Activated T-helper 1 cell treated with anti-CD3 and anti-CD28 coated beads, Interleukin-12 subunit alpha, Interleukin-12 subunit beta, Interleukin-2, Interleukin-4 antibody, amounts not matched to agents 30 ng/mL and 10 ng/mL and 1 ng/mL, durations not matched to agents 14 hours and 24 hours and 36 hours (primary cell): ENCODE measurements at places on chromosomes 4 and X. TPM values are rescaled to one million over a fixed set of nuclear protein-coding genes. Genes with fewer than 3 reads are reported as not detected.

The FGB gene
- not detected in 2 replicates for total RNA-seq

The HSFX3 gene
- total RNA-seq, result not detected in 2 replicates

The MAGEB10 gene
- not detected in 2 replicates for total RNA-seq

The GABRB1 gene
- not detected in 2 replicates for total RNA-seq

The FGF13 gene
- total RNA-seq, result not detected in 2 replicates

The SMIM31 gene
- not detected in 2 replicates for total RNA-seq

The MAGEB16 gene
- total RNA-seq, result not detected in 2 replicates

The LRRC66 gene
- total RNA-seq, result 0.08 TPM in 1 of 2 replicates, not detected in the other

The SLC9B1 gene
- total RNA-seq, result 0.51 and 0.52 TPM in 2 replicates

The PCDH7 gene
- not detected in 2 replicates for total RNA-seq

DNA sequence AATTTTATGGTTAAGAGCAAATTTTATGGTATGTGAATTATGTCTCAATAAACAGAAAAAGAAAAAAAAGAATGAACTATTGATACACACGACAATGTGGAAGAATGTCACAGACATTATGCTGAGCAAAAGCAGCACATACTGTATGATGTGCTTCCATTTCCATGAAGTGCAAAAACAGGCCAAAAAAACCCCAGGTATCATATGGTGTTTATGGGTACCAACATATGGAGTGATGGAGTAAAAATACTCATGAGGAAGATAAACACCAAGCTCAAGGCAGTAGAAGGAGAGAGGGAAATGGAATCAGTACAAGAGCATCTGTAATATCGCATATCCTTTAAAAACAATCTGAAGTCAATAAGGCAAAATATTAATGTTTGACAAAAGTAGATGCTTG is 4.2 kb upstream of the GATA1 start:
- no peak for DNase-seq

DNA sequence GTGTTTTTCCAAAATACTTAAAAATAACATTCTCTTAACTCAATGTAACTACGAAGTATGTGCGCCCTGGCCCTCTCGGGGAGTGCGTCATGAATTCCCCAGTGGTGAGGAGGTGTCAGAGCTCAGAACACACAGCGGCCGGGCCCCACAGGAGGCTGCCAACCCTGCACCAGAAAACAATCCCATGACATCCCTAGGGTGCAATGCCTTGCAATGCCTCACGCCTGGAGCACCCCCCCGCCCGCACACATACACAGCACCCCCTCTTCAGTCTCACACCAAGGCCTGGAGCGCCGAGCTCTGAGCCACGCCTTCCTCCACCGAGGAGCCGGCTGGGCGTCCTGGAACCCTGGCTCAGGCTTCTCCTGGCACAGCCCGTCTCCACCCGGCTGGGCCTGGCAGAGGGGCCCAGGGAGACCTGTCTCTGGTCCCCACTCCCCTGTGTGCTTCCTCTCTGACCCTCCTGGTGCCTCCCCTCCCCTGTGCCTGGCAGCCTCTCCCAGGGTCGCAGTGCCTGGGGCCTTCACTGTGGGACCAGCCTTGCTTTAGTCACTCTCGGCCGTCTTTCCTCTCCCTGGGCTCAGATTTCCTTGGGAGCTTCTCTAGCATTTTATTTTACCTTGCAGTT is 108.2 kb upstream of the ADRA2C start:
- no peak for DNase-seq

DNA sequence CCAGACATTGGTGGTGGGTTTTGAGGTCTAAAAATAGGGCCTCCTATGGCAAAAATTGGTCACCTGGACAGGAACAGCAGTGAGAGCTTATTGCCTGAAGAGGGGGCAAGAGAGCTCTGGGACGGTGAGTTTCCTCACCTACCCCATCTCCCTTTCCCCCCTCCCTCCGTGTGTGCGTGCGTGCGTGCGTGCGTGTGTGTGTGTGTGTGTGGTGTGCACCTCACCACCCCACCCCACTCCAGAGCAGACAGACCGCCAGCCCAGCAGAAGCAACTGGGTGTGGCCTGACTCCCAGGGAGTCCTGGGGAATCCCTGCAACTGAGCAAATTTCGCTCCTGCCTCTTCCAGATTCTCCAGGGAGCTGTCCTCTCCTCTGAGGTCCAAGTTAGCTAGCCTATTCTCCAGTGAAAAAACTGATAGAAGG is 44.7 kb downstream of the PRPS1 start:
- DNase-seq, result peak; percentile 70

DNA sequence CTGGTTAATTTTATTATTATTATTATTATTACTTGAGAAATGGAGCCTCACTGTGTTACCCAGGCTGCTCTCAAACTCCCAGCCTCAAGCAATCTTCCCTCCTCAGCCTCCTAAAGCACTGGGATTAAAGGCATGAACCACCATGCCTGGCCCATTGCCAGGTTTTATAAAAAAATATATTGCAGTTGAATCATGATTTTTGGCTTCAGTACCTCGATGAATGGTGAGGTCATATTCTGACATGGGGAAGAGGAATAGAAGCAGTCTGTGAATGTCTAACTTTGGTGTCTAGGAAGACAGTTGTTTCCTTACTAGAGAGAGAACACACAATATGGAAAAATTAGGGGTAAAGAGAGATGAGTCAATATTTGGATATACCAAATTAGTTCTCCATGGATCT is 32.0 kb downstream of the CCSER1 start:
- DNase-seq, result no peak

DNA sequence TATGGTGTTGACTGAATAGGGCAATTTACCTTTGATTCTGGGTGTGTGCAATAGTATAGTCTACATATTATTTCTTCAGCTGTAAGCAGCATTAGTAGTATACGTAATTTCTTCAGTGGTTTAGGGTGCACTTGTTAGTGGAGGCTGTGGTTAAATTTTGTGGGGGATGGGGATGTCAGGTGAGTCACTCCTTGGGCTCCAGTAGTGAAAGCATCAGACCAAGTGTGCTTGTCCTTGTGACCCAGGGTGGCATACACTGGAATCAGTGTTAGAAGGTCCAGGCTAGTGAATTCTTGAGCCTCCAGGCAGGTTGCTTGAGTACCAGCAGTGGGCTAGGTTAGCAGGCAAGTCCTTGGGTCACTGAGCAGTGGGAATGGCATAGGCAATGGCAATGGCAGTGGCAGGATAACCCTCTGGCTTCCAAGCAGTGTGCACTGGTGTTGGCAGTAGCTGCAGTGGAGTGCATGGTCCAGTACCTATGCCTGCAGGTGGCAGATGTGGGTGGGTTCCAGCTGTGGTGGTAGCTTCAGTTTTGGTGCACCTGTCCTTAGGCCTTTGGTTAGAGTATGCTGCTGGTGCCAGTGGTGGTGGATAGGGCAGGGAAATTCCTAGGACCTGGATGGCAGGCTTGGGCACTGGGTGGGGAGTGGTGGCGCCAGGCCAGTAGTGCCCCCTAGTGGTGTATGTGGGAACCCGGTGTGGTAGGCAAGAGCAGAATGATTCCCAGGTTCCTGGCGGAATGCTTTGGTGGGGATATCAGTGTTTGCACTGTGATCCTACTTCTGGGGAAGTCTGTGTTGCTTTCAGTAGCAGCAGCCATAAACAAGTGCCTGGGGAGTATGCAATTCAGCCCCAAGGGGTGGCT is 531.0 kb downstream of the SMARCA1 start:
- no peak for DNase-seq

DNA sequence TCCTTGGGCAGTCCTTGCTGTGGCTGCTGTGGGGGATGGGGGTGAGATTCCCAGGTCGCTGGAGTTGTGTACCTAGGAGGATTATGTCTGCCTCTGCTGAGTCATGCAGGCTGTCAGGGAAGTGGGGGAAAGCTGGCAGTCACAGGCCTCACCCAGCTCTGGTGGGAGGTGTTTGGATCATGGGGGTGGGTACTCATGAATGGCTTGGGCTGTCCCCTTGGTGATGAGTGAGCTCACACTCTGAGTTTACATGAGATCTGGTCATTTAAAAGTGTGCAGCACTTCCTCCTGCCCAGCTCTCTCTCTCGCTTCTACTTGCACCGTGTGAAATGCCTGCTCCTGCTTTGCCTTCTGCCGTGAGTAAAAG is 24.6 kb upstream of the PDLIM3 start:
- no peak for DNase-seq

GRCh38 chr4:143273160-143273917 is 63.3 kb upstream of the GAB1 start:
- DNase-seq, result no peak

- no peak for DNase-seq
Observed at GRCh38 chrX:136745215-136746173, 35.2 kb downstream of the ARHGEF6 start.

DNA sequence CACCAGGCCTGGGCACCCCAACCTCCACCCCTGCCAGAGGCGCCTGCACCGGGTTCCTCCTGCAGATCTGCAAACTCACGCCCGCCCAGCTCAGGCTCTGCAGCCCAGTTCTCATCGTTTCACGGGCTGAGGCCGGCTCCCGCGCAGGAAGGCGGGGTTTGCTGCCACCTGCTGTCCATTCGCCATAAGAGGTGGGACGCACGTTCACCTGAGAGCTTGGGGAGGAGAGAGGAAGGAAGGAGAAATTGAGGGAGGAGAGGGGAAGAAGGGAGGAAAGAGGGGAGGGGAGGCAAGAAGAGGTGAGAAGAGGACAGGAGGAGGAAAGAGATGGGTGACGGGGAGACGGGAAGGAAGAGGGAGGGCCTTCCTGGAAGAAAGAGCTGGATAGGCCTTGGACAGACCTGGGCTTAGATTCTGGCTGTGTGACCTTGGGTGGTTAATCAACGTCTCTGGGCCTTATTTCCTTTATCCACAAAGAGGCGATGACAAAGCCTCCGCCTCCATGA is 114.5 kb downstream of the ADRA2C start:
- peak; percentile 40 for DNase-seq

DNA sequence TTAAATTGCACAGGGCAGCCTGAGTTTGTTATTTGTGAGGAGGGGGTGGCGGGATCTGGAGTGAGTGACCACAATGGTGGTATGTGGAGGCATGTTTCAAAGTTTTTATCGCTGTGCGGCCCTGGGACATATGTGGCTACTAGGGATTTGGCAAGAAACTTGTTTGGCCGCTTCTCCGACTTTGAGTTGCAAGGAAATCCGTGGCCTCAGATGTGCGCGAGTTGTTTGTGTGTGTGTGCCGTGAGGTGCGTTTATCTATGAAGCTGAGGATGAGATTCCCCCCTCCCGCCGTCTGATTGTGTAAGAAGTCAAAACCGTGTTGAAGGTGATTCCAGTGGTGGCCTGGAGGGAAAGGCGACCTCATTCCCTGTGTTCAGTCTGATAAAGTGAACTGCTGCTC is 1.4 kb downstream of the JADE3 start:
- DNase-seq, result no peak

DNA sequence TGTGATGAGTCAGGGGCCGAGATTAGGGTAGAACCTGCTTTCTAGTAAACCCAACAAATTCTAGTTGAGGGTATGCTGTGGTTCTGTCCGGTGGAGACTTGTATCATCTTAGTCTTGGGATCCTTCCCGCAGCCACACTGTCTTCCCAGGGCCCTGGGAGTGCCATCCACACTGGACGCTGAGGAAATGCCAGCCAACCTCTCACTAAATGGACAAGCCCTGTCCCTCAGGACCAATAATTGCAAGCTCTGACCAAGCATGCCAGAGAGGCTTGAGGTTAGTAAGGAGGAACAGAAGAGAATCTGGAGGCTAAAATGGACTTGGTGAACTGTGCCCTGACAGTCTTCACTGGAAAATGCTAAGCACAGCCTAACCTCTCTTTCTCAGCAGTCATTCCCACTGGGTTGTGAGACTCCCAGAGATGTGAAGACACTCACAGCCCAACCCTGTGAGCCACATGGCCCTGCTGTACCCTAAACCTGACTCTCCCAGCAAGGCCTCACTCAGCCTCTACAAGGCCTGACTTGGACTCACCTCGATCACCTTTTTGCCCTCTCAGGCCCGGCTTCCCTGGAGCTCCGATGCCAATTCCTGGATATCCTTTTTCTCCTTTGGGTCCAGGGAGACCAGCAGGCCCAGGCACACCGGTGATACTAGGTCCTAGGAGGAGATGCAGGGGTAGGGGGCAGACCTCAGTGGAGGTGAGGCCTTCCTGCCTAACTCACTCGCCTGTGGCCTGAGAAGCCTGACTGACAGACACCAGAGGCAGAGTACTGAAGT is 77.6 kb downstream of the ATG4A start:
- DNase-seq, result no peak

GRCh38 chr4:10164877-10165283 is 48.3 kb upstream of the WDR1 start:
- DNase-seq, result no peak

DNA sequence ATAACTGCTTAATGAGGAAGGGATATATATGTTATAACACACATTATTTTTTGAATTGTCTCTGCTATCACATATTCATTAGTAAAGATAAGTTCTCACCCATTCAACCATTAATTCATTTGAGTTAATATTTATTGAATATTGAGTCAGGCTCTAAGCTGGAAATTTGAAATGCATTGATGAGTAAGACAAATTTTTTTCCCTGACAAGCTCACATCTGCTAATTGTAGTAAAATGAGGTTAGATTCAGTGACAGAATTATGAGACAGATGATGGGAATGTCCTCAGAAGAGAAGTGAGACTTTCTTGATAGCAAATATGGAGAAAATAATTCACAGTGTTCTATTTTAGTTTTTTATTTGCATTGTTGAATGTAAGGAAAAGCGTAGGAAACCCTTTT is 194.3 kb downstream of the SLC4A4 start:
- no peak for DNase-seq

- DNase-seq, result no peak
Observed at GRCh38 chr4:78534286-78534955, 17.1 kb upstream of the ANXA3 start.

- no peak for DNase-seq
Observed at GRCh38 chr4:133152831-133153481, 3.9 kb downstream of the PCDH10 start.

GRCh38 chr4:119204916-119205315 is 7.6 kb upstream of the USP53 start:
- no peak for DNase-seq

DNA sequence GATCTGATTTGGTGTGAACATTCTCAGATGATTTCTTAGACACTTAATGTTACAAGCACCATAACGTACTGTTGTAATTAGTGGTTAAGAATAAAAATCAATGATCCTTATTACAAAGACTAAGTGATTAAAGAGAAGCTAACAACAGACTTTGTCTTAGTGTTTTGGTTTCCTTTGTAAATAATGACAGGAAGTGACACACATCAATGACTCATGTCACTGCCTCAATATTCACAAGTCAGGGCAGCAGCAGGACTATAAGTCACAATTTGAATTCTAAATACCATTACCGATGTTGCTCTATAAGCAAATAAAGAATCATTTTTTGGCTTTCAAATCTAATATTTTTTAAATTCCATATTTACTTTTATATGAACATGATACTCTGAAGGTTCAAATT is 115.8 kb upstream of the FAT4 start:
- DNase-seq, result no peak

DNA sequence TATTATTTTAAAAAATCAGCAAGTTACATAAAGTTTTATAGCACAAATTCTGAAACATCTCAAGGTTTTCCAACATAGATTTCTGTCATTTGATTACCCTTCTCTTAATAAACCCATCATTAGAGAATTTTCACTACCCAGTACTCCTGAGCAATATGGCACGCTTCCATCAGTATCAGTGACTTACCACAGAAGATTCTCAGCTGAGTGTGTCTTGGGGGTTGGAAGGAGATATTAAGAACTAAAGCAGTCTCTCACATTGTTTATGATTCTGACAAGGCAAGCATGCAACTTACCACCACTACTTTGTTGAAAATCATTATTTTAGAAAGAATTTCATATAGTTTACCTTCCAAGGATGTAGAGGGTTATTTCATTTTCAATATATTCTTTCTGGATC is 67.7 kb downstream of the INPP4B start:
- no peak for DNase-seq
